ENCODE measurements at places on chromosomes 12 and 14.

GRCh38 chr12:65889144-65889880 lies 65.0 kb downstream of the HMGA2 start:
- DNase-seq: no peak

DNA sequence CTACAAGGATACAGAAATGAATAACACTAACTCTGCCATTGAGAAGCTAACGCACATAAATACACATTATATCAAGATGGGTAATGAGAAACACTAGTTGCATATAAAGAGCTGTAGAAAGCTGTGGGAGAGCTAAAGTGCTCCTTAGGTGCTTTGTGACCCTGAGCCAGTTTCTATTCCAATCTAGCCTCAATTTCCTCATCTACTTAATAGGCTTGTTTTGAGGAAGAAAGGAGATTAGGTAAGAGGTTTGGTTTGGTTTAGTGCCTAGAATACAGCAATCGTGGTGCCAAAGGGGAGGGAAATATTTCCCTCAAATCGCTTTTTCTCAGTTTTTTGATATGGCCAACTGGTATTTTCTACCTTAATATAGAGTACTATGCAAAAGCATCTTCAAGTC lies 994 bp downstream of the SRP54 start:
- DNase-seq: peak; percentile 60

- DNase-seq: no peak
These were observed 5.9 kb downstream of the RASSF3 start for GRCh38 chr12:64616201-64616600.

- DNase-seq: no peak
These were observed 84.8 kb downstream of the FBXL14 start for GRCh38 chr12:1509413-1510052.

GRCh38 chr12:120999191-121000120 lies 16.8 kb downstream of the C12orf43 start:
- no peak for DNase-seq

- no peak for DNase-seq
These were observed 8.7 kb downstream of the KITLG start for GRCh38 chr12:88571543-88571942.

GRCh38 chr14:92945544-92945943 lies 22.6 kb downstream of the CHGA start:
- no peak for DNase-seq

DNA sequence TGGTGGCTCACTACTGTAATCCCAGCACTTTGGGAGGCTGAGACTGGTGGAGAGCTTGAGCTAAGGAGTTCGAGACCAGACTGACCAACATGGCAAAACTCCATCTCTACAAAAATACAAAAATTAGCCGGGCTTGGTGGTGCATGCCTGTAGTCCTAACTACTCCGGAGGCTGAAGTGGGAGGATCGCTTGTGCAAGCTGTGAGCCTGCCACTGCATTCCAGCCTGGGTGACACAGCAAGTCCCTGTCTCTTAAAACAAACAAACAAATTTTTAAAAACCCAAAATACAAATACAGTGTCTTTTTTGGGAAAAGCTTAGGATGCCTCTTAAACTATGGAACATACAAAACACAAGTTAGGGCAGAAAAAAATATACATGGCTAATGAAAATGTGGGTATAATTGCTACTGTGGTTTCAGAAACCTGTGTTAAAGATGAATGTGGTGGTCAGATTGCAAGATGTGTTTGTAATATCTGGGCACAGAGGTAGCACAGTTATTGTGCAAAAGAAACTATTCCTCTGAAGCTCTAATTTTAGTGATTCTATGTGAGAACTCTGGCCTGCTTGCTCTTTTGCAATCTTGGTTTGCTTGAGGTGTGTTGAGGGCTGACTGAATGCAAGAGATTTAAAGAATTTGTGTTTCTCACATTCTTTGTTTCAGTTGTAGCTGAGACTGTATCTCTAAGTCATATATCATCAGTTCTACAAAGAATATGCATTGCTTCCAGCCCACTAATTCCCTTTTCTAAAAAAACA lies 3.9 kb upstream of the HSPA2 start:
- no peak for DNase-seq

DNA sequence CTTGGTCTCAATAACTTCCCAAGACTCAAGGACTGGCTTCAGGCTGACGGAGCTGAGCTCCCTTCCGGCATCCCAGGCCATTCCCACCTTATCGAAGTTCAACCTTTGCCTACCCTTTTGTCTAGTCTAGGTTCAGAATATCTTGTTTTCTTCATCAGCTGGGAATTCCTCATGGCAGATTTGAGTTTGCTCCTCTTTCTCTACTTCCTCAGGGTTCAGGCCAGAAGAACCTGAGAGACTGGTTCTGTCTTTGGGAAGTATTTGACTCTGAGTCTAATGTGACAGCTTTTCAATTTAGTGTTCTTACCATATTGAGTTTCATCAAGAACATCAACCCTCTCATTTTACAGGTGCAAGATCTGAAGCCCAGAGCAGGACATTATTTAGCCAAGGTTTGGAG lies 2.1 kb downstream of the BIN2 start:
- DNase-seq: no peak

- no peak for DNase-seq
These were observed 1189.0 kb upstream of the FLRT2 start for GRCh38 chr14:84340938-84341337.

GRCh38 chr12:121228919-121229665 lies 19.2 kb downstream of the P2RX4 start:
- no peak for DNase-seq

- DNase-seq: no peak
These were observed 184.3 kb upstream of the C14orf180 start for GRCh38 chr14:104395276-104395675.

GRCh38 chr12:93540466-93540865 lies 32.0 kb upstream of the SOCS2 start:
- DNase-seq: no peak

GRCh38 chr12:122944605-122945592 lies 21.4 kb downstream of the ABCB9 start:
- no peak for DNase-seq

DNA sequence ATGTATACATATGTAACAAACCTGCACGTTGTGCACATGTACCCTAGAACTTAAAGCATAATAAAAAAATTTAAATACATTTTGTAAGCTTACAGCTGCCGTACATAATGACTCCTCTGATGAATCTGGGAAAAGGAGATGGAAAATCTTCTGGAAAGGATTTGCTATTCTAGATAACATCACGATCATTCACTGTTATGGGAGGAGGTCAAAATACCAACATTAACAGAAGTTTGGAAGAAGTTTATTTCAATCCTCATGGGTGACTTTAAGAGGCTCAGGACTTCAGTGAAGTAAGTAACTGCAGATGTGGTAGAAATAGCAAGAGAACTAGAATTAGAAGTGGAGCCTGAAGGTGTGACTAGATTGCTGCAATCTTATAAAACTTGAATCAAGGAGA lies 172.2 kb downstream of the SLC16A7 start:
- no peak for DNase-seq

DNA sequence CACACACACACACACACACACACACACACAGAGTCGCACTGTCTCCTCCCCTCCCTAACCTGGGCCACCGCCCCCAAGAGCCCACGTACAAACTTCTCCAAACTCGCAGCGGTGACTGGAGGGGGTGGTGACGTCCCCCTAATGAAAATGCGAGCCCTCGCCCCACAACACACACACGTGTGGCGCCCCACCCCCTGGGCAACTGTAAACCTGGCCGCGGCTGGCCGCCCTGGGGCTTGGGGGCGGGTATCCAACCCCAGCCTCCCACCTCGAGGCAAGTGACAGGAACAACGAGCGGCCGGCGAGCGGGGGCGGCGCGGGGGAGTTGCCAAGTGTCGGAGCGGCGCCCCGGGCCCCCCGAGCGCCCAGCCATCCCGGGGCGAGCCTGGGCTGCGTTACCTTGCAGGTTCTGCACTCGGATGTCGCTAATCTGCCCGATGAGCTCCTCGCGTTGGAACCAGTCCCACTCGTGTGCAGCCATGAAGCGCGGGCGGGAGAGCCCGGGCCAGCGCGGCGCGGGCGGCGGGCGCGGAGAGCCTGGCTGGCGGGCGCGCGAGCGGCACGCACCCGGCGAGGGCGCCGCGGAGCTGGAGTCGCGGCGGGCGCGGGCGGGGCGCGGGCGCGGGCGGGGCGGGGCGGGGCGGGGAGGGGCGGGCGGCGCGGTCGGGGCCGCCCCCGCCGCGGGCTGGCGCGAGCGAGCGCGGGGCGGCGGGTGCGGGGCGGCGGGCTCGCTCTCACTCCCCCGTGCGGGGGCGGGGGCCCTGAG lies at the start of gene CLMN:
TSS of gene CLMN (minus strand) at position 597 of the 766 bp plus-strand sequence. CDS start at position 481, 116 bp downstream.
- no peak for DNase-seq

GRCh38 chr12:111643427-111643826 lies 42.3 kb downstream of the BRAP start:
- DNase-seq: no peak

- DNase-seq: no peak
These were observed 593.0 kb downstream of the VRK1 start for GRCh38 chr14:97390096-97390724.

DNA sequence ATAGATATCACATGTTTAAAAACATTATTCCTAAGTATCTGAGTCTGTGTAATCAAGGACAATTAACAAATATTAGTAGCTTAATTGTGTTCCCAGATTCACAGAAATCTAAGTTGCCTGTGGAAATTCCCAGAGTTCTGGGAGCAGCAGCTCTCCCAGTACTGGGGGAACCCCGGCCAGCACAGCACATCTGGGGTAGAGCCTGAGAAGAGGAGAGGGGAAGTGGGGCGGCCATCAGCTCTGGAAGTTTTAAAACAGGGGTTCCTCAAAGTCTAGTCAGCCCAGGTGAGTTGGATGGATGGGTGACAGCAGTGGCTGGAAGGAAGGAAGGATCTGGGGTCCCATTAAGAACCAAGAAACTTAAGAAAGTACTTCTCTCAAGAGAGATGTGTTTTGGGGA lies 24.6 kb downstream of the PRICKLE1 start:
- no peak for DNase-seq

GRCh38 chr12:56450241-56450640 lies 1.0 kb upstream of the TIMELESS start:
- DNase-seq: no peak

- no peak for DNase-seq
These were observed 6.1 kb upstream of the PRKAB1 start for GRCh38 chr12:119661882-119662281.

DNA sequence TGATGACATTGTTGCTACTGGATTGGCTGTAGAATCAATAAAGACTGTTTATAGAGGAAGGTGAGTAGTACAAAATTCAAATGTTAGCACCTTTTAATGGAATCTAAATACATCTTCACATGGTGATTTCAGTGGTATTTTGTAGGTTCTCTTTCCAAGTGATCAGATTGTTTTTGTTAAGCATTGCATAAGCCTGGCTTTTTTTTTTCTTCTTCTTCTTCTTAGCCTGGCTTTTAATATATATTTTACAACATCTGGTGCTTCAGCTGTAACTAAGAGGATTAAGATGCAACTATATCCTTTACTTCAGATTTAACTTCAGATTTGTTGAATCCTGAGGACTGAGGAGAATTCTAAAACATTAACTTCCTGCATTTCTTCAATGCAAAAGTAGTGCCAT lies 57.3 kb upstream of the ATF1 start:
- DNase-seq: no peak

- DNase-seq: no peak
These were observed 4.8 kb upstream of the LYZ start for GRCh38 chr12:69343357-69343756.

- no peak for DNase-seq
These were observed 12.7 kb downstream of the TMED8 start for GRCh38 chr14:77364146-77364545.

- DNase-seq: no peak
These were observed 458.3 kb downstream of the BTG1 start for GRCh38 chr12:91687052-91688017.

All from GF-D8 (cell line).